GM20000 (cell line): ENCODE measurements at places on chromosomes 6 and 20.

GRCh38 chr6:154479771-154480639 lies 30.5 kb downstream of the CNKSR3 start:
- no peak for DNase-seq

DNA sequence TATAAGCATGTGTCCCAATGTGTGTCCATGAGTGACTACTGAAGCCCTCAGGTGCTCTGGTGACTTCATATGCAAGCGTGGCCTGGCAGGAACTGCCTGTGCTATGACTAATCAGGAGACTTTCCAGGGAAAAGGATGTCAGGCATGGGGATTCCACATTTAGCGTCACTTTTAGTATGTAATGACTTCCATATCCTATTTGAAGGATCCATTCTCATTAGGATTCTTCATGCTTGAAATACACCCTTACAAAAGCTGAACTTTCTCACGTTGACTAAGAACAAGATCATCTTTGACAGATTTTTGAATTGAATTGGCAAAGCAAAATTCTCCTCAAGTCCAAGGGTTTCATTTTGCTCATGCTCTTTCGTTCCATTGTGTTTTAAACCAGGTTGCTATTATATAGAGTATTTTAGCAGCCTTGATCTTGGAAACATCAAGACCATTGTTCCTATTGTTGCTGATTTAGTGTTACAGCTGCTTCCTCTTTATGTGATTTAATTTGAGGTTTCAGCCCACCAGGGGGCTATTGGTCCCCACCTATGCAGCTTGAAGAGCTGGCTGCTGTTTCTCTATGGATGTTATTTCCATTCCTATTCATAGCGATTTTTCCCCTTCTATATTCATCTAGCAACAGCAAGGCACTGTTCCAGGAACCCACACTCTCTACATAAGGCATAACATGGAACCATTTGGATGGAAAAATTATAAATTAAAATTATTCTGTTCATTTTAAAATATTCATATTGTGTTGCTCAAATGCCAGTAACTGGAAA lies 418.6 kb downstream of the CDKAL1 start:
- DNase-seq: no peak

GRCh38 chr6:134081506-134081905 lies 29.1 kb upstream of the SLC2A12 start:
- DNase-seq: no peak

GRCh38 chr6:52518279-52518945 lies 58.4 kb downstream of the TRAM2 start:
- DNase-seq: no peak

DNA sequence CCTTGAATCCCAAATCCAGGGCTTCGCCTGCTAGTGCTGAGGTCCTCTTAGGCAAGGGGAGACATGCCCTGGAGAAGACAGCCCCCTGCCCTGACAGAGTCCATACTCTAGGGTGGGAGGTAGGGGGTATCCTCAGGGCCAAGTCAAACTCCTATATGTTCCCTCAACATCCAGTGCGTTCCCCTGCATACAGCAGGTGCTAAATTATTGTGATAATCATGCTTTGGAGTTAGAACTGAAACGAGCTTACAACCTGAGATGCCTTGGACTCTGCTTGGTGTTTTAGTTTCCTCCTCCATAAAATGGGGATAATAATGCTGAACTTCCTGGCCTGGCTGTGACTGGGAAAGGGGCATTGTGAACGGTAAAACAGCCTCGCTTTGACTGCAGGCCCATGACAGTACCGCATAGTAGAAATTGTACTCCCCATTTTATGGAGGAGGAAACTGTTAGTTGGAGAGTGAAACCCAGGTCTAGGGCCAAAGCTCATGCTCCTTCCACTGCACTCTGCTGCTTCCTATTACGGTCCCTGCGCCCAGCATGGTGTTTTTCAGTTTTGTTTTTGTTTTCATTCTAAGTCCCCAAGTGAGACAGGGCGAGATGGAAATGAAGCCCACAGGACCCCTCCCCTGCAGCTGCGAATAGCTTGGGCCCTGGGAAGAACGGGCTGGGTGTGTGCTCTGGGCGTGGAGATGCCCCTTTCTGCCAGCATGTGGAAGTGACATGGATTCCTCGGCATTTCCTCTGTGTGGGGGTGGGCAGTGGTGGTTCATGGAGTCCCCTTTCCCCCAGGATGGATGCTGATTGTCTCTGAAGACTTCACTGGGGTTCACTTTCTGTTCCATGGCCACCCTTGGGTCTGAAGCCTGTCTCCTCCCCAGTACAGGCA lies 162.5 kb downstream of the VEGFA start:
- no peak for DNase-seq

DNA sequence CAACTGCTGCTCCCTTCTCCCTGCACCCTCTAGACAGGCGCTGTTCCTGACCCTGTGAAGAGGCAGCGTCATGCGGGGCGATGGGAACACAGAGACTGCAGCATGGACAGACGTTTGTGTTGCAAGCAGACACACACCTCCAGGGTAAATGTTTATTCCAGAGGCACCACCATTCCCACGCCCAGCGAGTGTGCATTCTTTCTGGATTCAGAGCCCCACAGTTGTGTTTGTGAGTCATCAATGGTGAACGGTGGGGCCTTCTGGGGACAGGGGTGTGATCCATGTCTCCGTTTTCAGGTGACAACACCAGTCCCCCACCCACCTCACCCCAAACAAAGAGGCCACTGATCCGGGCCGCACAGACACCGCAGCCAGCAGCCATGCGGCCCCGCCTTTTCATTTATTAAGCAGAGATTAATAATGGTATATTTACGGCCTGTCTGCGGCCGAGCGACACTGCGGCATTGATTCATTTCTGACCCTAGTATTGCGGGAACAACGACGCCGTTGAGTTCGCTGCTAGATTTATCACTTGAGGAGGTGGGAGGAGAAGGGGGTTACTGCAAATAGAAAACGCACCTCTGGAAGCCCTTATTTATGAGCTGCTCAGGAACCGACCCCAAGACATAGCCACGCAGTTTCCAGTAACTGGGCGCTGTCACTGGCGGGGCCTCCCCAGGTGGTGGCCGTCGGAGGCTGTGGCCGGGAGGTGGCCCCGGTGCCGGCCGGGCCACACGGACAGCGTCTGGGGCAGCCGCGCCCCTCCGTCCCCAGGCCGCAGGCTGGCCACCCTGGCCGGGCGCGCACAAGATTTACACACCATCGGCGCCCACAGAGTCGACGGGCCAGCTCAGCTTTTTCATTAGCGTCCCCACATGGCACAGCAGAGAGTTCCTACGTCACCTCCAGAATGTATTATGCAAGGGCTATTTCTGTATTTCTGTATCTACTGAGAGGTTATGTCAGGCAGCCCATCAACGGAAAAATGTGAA lies 367.6 kb downstream of the THBS2 start:
- no peak for DNase-seq

DNA sequence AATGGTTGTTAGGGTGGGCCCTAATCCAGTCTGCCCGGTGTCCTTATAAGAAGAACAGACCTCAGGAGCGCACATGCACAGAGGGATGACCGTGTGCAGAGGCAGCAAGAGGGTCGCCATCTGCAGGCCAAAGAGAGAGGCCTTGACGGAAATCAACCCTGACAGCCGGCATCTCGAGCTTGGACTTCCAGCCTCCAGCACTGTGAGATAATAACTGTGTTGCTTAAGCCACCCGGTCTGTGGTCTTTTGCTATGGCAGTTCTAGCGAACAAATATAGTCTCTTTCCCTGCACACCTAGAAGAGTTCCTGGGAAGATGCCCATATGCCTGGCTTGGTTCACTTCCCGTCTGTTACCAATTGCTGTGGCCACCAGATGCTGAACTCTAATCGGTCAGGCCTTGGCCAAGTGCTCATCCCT lies 35.3 kb upstream of the PTGIS start:
- DNase-seq: no peak

GRCh38 chr20:31915491-31916280 lies 36.2 kb downstream of the PDRG1 start:
- no peak for DNase-seq

GRCh38 chr6:167660944-167661551 lies 165.7 kb upstream of the AFDN start:
- no peak for DNase-seq

GRCh38 chr6:106977246-106977645 lies 2.7 kb upstream of the CD24 start:
- DNase-seq: no peak

- DNase-seq: no peak
Measured at GRCh38 chr20:18722371-18722770, 91.2 kb upstream of the SCP2D1 start.

GRCh38 chr6:79993012-79993910 lies 11.2 kb upstream of the TTK start:
- DNase-seq: no peak

DNA sequence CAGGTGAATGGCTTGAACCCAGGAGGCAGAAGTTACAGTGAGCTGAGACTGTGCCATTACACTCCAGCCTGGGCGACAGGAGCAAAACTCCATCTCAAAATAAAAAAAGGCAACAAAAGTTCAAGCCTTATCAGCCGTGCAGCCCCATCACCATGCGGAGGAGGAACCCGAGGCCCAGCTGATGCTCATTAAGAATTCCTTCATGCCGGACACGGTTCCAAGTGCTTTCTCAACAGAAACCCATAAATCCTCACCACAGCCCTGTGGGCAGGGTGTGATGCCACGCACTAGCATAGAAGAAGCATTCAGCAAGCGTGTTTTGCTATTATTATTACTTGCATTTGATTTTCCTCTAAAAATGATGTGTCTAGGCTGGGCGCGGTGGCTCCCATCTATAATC lies 56.3 kb downstream of the PREX1 start:
- DNase-seq: no peak

DNA sequence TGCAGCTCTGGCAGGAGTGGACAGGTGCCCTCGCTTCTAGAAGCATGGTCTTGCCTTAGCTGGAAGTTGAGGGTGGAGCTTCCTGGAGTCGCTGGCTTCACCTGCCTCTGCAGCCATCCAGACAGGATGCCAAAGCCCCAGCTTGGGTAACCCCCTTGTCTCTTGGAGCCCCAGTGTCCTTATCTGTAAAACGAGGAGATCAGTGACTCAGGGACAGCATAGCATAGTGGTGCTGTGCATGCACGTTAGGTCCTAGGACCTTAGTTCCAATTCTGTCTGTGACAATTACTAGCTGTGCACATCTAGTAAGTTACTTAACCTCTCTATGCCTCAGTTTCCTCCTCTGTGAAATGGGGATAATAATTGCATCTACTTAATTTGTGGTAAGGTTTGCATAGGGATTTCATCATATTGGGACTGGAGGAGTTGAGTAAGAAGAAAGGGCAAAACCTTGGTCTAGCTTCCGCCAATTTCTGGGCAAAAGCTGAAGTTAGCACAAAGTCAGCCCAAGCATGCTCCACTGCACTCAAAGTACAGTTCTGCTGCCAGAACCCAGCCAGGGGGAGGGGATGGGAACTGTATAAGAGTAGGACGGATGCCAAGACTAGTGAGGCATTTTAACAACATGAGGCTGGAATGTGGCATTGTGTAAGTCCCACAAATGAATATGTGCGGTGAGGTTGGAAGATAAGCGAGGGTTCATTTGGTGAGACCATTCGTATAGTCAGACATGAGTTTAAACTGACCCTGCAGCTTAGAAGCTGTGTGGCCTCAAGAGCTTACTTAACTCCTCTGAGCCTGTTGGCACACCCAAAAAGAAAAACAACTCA lies 24.5 kb downstream of the TOX2 start:
- no peak for DNase-seq

GRCh38 chr20:5353624-5354496 lies 37.1 kb upstream of the PROKR2 start:
- no peak for DNase-seq

DNA sequence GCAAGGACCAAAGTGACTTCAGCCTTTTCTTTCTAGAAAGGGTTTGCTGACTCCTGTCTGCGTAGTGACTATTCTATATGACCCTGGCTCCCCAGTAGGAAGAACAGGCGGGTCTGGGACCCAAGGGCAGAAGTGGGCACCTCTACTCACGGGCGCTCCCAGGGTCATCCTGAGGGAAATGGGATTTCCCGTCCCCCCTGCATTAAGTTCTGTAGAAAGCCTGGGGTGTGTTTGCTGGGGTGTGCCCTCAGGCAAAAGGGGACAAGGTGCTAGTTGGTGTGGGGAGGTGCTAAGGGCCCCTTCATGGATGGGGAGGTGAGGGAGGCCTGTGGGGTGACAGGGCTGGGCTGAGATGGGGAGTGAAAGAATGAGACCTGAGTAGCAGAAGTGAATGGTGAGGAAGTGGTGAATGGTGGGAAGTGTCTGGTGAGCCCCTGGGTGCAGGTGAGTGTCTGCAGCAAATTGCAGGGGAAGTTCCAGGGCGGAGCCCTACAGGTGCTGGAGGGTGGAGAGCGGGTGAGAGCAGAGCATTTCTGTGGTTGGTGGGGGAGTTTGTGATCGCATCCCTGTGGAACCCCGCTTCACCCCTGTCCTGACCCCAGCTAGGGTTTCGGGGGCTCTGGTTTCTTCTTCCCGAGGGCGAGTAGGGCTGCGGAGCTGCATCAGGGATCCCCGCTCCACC lies 21.1 kb downstream of the RAET1L start:
- DNase-seq: peak; percentile 56

- no peak for DNase-seq
Measured at GRCh38 chr6:158174514-158174913, 6.4 kb downstream of the GTF2H5 start.

- DNase-seq: no peak
Measured at GRCh38 chr6:148286563-148286962, 56.1 kb upstream of the SASH1 start.

GRCh38 chr6:100165442-100165841 lies 171.4 kb upstream of the MCHR2 start:
- DNase-seq: no peak

- DNase-seq: no peak
Measured at GRCh38 chr6:53829698-53830221, 35.0 kb downstream of the LRRC1 start.

GRCh38 chr6:106474466-106474865 lies 113.9 kb downstream of the CRYBG1 start:
- DNase-seq: no peak

- DNase-seq: no peak
Measured at GRCh38 chr6:82372656-82373055, 9.0 kb downstream of the TPBG start.

DNA sequence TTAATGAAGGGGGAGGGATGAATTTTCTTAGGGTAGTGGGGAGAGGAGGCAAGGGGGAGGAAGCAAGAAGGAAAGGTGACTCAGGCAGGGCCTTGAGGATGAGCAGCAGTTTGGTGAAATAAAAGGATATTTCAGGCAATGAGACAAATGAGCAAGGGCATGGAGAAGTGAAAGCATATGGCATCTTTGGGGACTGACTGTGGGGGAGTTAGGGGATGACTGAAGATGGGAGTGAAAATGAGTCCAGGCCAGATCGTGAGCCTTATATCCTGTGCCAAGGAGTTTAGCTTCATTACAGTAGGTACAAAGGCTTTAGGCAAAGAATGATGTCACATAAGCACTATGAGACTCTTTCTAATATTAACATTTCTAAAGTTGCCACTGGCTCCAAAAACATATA lies 51.9 kb downstream of the ILRUN start:
- no peak for DNase-seq

- DNase-seq: no peak
Measured at GRCh38 chr6:127950566-127951145, 49.8 kb upstream of the THEMIS start.
